ENCODE measurements at places on chromosomes 2 and 18.

DNA sequence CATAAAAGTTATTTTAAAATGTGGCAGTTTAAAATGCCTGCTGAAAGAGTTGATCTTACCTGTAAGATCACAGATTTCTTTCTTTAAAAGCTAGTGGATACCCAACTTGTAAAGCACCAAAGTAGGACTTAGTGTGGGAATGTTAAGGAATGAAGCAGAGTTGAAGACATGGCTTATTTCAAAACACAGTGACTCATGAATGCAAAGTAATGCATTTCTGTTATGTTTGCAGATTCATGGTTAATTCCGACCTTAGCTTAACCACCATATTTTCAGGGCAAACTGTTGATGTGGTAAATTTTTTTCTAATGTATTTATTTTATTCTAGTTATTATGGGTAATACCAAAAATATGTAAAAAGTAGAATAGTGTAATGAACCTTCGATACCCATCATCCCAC lies 206.8 kb upstream of the FOSL2 start:
- H3K4me3 ChIP-seq, result no peak overlapping the region
- no peak for DNase-seq
- H3K27ac ChIP-seq, result no peak overlapping the region
- H3K4me1 ChIP-seq, result no peaks in the 10 kb centered on the region
- no peaks in the 10 kb centered on the region for H3K27me3 ChIP-seq

DNA sequence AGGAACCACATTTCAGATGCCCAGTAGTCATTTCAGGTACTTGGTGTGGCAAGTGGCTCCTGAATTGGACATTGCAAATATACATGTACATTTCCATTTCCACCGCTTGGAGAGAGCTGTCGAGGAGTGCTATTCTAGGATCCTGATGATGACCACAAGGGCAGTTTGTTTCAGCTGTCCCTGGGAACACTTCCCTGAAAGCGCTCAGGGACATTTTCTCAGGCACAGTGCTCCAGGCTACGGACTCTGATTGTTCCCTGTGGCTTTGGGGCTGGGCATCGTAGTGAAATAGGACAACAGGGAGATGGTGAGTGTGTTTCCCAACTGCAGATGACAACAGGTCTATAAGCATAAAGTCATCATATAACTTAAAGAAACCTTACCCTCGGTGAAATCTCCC lies 3.1 kb downstream of the DBI start:
- H3K27me3 ChIP-seq, result no peaks in the 10 kb centered on the region
- no peak overlapping the region for H3K4me3 ChIP-seq
- peaks cover 62% of the 10 kb centered on the region for H3K36me3 ChIP-seq
- H3K27ac ChIP-seq, result no peak overlapping the region
- no peak for DNase-seq

DNA sequence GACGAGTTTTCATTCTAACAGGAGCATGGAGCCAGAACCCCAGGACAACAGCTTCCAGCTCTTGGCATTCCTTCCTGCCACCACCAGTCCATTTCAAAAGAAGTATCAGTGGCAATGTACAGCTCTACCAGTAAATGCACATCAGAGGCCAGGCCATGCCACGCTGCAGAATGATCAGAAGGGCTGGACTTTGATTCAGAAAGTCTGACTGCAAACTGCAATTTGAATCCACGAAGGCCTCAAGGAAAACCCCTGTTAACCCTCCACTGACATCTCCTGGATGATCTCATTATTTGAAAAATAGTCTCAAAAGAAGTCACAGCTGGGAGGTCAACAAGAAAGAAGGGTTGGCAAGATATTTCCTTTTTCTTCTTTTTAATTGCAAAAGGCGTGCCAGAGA lies 119.2 kb downstream of the MYO5B start:
- no peak for DNase-seq
- H3K27me3 ChIP-seq, result peaks cover 86% of the 10 kb centered on the region
- H3K4me3 ChIP-seq, result no peak overlapping the region
- H3K36me3 ChIP-seq, result no peaks in the 10 kb centered on the region
- H3K27ac ChIP-seq, result no peak overlapping the region
- peaks cover 2% of the 10 kb centered on the region for H3K4me1 ChIP-seq

GRCh38 chr2:20168048-20168726 lies 56.7 kb downstream of the SDC1 start:
- H3K27me3 ChIP-seq, result peaks cover 6% of the 10 kb centered on the region
- H3K27ac ChIP-seq, result no peak overlapping the region
- no peaks in the 10 kb centered on the region for H3K4me1 ChIP-seq
- no peak overlapping the region for H3K4me3 ChIP-seq

GRCh38 chr18:21241301-21242048 lies 557 bp upstream of the GREB1L start:
- DNase-seq, result no peak
- peaks cover 73% of the 10 kb centered on the region for H3K27me3 ChIP-seq
- no peak overlapping the region for H3K27ac ChIP-seq
- H3K36me3 ChIP-seq, result peaks cover 3% of the 10 kb centered on the region

GRCh38 chr2:62499430-62500060 lies 6.5 kb downstream of the TMEM17 start:
- no peaks in the 10 kb centered on the region for H3K27me3 ChIP-seq
- no peaks in the 10 kb centered on the region for H3K4me1 ChIP-seq
- H3K27ac ChIP-seq, result no peak overlapping the region
- no peak overlapping the region for H3K4me3 ChIP-seq

DNA sequence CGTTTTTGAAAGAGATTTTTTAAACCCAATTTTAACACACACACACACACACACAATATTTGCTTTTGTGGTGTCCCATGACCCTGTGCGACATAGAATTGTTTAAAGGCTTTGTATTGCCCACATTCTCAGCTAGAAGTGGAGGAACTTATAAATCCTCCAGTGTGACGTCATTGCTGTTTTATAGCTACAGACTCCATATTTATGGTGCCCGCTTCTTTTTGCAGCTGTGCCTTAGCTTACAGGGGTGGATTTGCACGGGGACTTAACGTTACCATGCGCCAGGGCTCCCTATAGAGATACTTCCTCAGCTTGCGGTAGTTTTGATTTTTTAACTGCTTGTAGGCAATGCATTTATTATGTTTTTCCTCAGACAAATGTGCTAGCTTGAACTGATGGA lies 101.9 kb upstream of the SMIM21 start:
- no peaks in the 10 kb centered on the region for H3K36me3 ChIP-seq
- peaks cover 43% of the 10 kb centered on the region for H3K27me3 ChIP-seq

DNA sequence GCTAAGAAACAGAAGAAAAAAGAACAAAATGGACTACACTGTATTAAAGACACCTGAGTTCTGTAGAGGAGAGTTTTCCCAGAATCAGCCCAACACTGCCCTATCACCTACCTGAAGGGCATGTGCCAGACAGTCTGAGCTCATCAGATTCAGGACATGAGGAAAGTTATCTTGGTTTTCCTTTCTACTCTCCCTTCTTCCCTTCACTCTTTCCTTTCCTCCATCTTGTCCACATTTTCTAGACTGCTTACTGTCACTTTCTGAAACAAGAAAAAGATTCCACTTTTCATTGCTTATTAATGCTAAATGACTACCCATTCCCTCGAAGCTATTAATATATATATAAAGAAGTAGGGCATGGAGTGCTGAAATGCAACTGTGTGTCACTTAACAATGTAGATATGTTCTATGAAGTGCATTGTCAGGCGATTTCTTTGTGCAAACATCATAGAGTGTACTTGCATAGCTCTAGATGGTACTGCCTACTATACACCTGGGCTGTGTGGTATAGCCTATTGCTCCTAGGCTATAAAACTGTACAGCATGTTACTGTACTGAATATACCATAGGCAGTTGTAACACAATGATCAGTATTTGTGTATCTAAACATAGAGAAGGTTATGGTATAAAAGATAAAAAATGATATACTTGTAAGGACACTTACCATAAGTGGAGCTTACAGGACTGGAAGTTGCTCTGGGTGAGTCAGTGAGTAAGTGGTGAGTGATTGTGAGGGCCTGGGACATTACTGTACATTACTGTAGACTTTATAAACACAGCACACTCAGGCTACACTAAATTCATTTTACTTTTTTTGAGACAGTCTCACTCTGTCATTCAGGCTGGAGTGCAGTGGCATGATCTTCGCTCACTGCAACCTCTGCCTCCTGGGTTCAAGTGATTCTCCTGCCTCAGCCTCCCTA lies 145.5 kb upstream of the ITGA6 start:
- no peak for DNase-seq
- H3K27me3 ChIP-seq, result peaks cover 10% of the 10 kb centered on the region
- no peak overlapping the region for H3K4me3 ChIP-seq
- H3K27ac ChIP-seq, result no peak overlapping the region

- H3K27ac ChIP-seq, result no peak overlapping the region
- DNase-seq, result no peak
- H3K27me3 ChIP-seq, result no peaks in the 10 kb centered on the region
- no peaks in the 10 kb centered on the region for H3K4me1 ChIP-seq
- H3K36me3 ChIP-seq, result no peaks in the 10 kb centered on the region
These were observed 198.0 kb downstream of the ANKRD30B start for GRCh38 chr18:14945984-14946383.
